ENCODE measurements at places on chromosomes 12 and 14. TPM values are rescaled to one million over a fixed set of nuclear protein-coding genes. Genes with fewer than 3 reads are reported as not detected.

DNA sequence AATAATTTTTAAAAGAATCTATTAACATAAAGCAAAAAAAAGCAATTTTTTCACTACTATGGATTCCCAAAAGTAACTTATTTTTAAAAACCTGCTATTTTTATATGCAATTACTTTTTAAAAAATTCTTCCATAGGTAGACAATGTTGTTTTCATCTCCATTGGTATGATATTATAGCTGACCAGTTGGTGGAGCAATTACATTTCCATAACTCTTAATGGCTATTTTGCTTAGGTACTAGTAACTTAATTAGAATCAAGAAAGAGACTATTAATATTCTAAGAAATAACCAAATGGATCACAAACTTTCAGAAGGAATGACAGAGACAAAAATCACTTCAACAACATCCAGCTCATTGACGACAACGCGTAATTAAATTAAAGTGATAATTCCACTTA, 64.7 kb upstream of the PTCSC3 start:
- no peak for DNase-seq

The PMEL gene
- 1.3 TPM for total RNA-seq

The POP5 gene
- 38.1 TPM for total RNA-seq

- DNase-seq, result no peak
These were observed 187.3 kb upstream of the RMST start for GRCh38 chr12:97275256-97275655.

- DNase-seq, result no peak
These were observed 7.1 kb downstream of the ARHGDIB start for GRCh38 chr12:14954269-14954668.

- no peak for DNase-seq
These were observed 5.5 kb upstream of the GPR68 start for GRCh38 chr14:91249841-91250616.

Data from right cardiac atrium (tissue), 5 donors.